ENCODE measurements at places on chromosomes 12 and 14. TPM values are rescaled to one million over a fixed set of nuclear protein-coding genes. Genes with fewer than 3 reads are reported as not detected.
A peak's percentile ranks its signal among the peaks of the same experiment; 100 is the strongest.

- DNase-seq, result no peak
Measured at GRCh38 chr14:105917933-105918436, 391.6 kb downstream of the TMEM121 start.

- peak; percentile 82 for DNase-seq
Measured at GRCh38 chr14:104639885-104640548, 35.4 kb upstream of the TMEM179 start.

- DNase-seq, result no peak
Measured at GRCh38 chr12:80032946-80033345, 66.4 kb upstream of the OTOGL start.

GRCh38 chr12:96774496-96775256 lies 132.4 kb upstream of the NEDD1 start:
- DNase-seq, result no peak

- DNase-seq, result no peak
Measured at GRCh38 chr14:33057585-33057984, 118.9 kb downstream of the NPAS3 start.

DNA sequence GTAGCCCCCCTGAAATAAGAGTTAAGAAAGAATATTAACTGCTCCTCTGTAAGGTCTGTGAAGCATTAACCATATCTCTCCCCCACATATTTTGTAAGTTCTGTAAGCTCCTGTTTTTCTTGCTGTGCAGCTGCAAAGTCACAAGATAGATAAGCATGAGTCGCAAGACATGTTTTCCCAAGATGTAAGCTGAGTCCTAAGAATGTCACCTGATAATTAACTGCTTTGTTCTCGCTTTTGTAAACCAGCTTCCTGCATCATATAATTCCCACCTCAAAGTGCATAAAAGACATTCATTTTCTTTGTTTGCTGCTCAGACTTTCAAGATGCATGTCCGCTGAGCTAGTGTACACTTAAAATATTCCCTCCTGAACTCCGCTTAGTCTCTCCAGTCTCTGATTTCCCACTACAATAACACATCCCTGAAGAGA lies 27.0 kb upstream of the PHC1 start:
- no peak for DNase-seq

ZFYVE21 gene
- polyA plus RNA-seq, result 60.3 TPM

- no peak for DNase-seq
Measured at GRCh38 chr12:107512391-107512790, 173.2 kb upstream of the PWP1 start.

- DNase-seq, result no peak
Measured at GRCh38 chr12:108850854-108851573, 6.4 kb downstream of the SSH1 start.

- no peak for DNase-seq
Measured at GRCh38 chr12:49948866-49949845, 1.4 kb upstream of the AQP2 start.

DNA sequence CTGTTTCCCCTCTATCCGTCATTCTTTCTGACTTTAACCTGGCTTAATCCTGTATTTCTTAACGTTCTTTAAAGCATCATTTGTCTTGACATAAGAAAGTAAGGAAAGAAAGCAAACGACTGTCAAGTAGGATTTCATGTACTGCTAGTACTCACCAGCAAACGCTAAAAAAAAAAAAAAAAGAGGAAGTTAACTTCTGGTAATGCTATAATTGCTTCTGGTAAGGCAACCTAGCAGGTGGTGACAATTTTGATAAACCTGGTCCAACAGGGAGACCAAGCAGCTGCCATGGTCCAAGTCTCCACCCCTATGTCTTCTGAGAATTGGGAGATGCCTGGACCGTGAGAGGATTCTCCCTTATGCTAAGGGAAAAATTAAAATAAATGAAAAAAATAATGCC lies 306.6 kb downstream of the DAD1 start:
- DNase-seq, result no peak

SOAT2 gene
- polyA plus RNA-seq, result 0.23 TPM

ADAMTS20 gene
- polyA plus RNA-seq, result 0.08 TPM

DNA sequence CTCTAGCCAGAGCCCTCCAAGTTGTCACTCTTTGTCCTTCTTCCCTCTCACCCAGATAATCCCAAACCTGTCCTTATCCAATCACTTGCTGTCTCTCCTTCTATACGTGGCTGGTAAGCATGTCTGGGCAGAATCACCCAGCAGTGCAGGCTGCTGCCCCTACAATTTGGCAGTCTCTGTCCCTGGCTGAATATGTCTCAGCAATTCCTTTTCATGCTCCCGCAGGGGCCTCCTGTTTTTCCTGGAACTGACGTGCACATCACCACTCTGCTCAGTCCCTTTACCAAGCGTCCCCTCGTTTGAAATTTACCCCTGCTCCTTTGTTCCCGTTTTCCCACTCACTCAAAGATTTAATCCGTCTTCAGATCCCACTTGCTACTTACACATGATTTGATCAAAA lies 80.0 kb downstream of the ST8SIA1 start:
- DNase-seq, result no peak

DNA sequence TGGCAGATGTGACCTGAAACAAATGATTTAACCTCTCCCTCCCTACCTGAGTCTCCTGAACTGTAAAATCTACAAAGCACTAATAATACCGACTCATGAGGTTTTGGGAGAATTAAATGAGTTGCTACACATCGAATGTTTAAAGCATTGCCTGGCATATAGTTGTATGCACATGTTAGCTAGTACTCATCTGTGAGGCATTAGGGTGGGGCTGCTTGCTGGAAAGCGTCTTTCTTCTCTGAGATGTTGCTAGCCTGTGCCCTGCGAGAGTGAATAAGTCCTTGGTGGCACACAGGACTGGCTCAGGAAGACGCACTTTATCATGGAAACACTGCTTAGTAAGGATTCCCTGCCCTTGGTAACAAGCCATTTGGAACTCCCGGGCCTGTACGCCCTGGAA lies 6.1 kb downstream of the RAPGEF3 start:
- no peak for DNase-seq

DNA sequence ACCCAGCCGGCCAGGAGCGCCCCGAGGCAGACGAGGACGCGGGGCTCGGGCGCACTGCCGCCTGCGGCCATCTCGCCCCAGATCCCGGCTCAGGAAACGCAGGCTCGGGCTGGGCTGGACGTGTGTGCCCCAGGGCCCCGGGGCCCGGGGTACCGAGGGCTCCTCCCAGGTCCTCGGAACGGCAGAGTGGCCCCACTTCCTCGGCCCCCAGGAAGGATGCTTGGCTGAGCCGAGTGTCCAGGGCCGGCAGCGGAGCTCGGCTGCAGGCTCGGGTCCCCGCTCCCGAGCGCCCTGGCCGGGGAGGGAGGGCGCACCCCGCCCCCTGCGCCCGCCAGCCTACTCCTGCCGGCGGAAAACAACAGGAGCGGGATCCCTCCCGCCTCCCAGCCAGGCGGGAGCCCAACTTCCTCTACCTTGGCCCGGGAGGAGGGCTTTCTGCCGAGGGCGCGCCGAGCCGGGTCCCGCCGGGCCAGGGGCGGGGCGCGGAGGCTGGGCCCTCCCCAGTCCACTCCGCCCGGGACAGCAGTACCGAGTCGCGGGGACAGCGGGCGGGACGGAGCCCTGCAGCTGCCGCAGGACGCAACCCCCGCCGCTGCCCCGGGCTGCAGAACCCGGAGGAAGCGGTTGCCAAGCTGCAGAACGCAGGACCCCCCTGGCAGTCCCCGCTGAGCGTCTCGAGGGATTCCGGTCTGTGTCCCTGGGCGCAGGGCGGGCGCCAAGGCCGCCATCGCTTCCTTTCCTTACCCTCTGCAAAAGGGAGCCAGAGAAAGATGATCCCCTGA lies at the start of gene VSIG10:
Gene VSIG10 (minus strand): TSS at position 411 of the 782 bp plus-strand sequence. CDS start 340 bp downstream, at position 71.
- peak; percentile 79 for DNase-seq

- DNase-seq, result no peak
Measured at GRCh38 chr14:80965037-80965436, 9.6 kb downstream of the TSHR start.

DNA sequence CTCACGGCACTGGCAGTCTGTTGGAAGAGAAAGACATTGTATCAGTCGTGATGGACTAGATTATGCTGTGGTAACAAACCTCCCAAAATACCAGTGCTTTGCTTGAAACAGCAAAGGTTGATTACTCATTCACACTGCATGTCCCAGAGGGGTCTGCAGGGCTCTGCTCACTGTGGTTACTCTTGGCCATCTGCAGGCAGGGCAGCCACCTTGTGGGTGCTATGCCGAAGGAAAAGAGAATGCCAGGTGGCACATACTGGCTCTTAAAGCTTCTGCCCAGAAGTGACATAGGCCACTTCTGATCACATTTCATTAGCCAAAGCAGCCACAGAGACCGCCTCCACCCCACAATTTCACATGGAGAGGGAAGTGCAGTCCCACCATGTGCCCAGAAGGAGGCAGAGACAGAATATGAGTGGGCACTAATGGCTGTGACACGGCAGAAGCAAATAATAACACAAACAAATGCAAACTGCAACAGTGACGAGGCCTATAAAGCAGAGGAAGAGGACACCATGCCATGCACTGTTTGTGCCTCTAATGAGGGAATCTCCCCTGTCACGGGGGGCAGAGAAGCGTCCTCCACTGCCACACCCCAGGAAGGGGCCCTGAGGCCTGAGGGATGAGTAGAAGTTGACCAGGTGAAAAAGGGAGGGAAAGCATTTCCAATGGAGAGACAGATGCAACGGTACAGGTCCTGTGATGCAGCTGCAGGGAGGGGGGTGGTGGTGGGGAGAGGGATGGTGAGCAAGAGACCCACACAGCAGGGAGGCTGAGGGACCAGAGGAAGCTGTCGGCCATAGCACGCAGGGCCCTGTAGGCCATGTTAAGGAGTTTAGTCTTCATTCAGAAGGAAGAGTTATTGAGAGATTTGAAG lies 51.7 kb upstream of the KICS2 start:
- no peak for DNase-seq

- DNase-seq, result no peak
Measured at GRCh38 chr12:60052483-60052882, 456.7 kb downstream of the SLC16A7 start.

SCN8A gene
- polyA plus RNA-seq, result 1.5 TPM

DNA sequence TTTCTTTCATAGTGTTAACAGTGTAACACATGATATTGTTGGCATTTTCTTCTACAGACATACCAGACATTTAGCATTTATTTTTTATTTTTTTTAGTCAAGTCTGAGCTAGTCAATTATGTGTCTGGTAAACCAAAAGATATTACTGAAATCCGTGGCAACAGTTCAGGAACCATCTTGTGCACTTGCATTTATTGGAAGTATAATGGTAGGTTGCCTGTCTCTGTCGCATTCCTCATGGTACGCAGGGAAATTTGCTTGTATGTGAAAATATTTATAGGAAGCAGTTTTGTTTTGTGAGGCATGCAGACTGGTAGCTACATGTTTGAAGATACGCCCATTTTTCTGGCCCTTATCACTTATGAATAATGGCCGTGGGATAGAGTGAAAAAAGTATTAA lies 186.1 kb upstream of the SLC38A2 start:
- DNase-seq, result no peak

DNA sequence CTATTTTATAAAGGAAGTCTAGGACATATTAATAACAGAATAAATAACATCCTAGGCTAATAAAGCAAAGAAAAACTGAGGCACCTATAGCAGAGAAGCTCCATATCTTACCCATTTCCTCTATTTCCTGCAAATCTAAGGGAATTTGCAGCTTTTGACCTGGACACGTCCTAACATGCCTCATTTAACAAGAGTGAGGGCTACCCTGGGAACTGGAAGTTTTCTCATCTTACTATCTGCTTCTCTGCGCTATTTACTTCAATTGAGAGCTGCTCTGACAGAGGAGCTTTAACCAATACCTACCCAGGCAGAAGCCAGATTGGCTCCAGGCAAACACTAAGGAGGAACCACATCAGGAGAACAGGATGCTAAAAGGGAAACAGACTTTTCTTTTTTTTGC lies 5.7 kb downstream of the YBX3 start:
- no peak for DNase-seq

FGD4 gene
- 19.5 TPM for polyA plus RNA-seq

GRCh38 chr12:122079033-122079531 lies 526 bp downstream of the MLXIP start:
- DNase-seq, result no peak

DNA sequence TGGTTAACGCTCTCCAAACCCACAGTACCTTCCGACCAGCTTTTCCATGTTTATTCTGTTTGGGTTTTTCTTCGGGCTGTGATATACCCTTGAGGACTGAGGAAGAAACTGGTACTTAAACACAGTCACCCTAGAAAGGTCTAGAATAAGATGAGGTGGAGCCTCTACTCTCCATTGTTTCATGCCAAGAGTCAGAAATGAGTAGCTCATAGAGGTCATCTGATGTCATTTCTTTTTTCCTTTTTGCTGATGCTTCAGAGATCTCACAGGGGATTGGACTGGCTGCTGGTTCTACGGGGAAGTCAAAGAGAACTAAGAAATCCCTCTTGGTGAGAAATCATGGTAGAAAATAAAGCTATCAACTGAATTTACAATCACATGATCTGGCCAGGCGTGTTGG lies 538.2 kb upstream of the TMEM132C start:
- DNase-seq, result no peak

ERP27 gene
- polyA plus RNA-seq, result 14.8 TPM

GRCh38 chr14:36076197-36076596 lies 100.3 kb downstream of the PTCSC3 start:
- no peak for DNase-seq

- no peak for DNase-seq
Measured at GRCh38 chr14:87935886-87936285, 57.1 kb downstream of the GALC start.

KRT73 gene
- 0.24 TPM for polyA plus RNA-seq

DNA sequence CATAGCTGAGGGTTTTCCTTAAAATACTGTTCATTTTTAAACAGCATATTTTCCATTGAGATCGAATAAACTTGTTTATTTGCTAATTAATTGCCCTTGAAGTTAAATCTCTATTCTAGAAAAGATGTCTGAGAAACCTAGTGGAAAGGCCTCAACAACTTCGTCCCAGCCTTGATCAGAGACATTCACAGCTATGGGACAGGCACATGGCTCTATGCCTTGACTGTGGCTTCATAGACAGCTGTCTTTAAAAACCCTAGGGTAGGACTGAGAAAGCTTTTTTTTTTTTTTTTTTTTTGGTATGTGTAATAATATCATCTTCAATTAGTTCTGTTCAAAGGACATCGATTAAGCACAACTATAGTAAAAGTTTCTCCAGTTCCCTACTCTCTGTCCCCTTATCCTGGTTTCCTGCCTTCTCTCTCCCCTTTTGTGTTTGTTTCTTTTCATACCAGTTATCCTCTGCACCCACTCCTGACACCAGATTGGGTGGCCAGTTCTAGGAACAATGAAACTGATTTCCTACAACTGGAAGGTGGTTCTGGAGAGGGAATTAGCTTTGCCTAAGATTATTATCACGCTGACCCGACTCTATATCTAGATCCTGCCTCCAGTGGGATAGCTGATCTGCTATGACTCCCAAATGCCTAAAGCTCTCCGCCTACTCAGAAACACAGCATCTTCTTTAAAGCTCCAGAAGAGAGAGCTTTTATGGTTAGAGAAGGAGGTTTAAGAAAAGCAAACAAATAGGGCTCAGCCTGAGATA lies 20.3 kb downstream of the SOCS2 start:
- DNase-seq, result no peak

PTGES3 gene
- polyA plus RNA-seq, result 270 TPM

SPTSSA gene
- polyA plus RNA-seq, result 30.3 TPM

All from left lung (tissue), 14 donors.